ENCODE measurements at places on chromosomes 3 and 15.

GRCh38 chr15:34501131-34501530, 63.5 kb upstream of the GOLGA8A start:
- no peak for DNase-seq

- no peak for DNase-seq
These were observed 31.6 kb downstream of the ZNF654 start for GRCh38 chr3:88090681-88091080.

DNA sequence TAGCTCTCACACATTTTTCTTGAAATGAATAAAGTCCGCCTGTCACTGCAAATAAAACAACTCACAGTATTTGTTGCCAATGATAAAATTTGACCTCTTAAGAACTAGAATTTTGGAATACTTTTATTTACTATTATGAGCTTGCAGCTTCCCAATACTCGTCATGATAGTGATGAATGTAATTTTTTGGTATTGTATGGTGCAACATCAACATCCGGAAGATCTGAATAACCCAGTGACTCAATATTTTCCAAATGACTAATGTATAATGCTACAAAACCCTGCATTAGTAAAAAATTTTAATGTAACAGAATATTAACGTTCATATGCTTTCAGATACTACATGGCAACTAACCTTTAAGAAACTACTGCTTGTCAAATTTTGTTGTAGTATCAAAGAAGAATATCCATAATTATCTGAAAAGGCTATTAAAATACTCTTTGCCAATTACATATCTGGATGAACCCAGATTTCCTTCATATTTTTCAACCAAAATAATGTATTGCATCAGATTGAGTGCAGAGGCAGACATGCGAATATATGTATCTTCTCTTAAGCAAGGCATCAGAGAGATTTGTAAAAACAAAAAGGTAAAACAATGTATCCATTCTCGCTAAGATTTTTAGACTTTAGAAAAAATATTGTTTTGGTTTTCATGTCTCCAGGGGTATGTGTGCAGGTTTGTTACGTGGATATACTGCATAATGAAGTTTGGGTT, 95.3 kb downstream of the IGF2BP2 start:
- DNase-seq = no peak

DNA sequence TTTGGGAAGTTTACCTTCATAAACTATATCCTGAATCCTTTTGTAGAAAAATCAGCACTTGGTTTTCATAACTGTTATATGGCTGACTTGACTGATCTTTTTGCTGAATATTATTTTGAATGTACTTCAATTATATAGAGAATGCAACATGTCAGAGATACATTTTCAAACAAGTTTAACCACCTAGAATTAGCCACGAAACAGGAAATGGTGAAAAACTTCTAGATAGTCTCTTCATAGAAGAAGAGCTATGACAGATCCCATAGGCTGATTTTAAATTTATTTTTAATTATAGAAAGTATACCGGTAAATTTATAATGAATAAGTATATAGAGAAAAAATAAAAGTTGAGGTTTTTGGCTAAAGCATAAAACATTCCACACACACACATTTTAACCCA, 436.8 kb upstream of the DPPA4 start:
- DNase-seq = no peak

DNA sequence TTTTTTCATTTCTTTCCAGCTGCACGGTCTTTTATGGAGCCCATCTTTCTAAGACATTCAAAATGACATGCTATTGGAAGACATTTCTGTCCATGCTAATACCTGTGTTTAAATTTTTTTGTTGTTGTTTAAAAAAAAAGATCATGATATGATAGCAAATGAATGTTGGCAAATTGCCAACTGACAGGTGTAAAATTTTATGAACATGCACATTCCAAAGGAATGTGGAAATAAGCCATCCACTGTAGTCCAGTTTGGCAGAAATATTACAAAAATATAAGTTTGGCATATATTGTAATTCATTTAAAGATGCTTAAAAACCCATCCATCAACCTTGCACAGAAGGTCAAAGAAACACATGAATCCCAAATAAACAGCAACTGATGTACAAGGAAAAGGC, 75.6 kb upstream of the WNT5A start:
- DNase-seq = no peak

DNA sequence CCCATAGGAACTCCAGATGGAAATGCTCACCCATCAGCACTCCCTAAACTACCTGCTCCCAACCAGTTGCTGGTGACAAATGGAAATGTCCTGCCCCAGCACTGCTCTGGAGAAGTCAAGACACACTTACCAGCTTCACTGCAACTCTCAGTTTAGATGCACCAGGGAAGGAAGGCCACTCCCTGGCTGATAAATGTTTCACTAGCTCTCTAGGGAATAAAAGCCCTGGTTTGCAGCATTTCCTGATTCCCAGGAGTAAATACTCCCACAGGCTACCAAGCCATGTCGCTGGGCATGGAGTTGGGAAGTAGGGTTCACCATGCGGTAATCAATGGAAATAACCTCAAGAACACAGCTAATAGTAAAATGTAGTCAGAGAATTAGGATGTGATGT, 112.0 kb upstream of the NEO1 start:
- DNase-seq = no peak

DNA sequence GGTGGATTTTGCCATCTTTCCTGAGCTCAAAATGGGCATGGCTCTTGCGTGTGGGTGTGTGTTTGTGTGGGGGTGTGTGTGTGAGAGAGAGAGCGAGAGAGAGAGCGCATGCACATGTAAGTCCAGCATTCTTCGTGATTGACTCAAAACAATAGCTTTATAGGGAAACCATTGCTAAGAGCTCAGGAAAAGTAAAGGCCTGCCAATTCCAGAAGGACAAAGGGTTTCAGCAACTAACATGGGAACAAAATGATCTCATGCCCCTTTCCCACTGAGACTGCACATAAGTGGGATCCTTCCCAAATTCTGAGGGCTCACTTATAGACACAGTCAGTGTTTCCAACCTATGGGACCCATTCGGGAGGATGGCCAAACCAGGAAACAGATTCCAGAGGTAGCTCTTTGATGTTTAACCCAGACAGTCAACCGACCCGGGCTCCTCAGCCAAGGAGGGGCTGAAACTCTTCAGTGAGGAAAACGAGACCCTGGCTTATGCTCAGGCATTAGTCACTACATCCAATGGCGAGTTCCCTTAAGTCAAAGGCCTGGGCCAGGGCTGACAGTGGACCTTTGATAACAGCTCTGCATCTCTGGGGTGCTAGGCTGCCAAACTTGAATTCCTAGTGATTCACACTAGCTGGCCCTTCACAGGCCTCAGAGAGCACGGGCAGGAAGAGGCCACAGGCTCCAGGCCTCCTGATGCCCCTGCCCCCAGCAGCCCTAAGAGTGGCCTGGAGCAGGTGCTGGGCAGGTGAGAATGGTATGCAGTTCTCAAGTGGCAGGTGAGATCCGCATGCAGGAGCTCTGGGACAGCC, 305.0 kb upstream of the C2CD4B start:
- DNase-seq = no peak

DNA sequence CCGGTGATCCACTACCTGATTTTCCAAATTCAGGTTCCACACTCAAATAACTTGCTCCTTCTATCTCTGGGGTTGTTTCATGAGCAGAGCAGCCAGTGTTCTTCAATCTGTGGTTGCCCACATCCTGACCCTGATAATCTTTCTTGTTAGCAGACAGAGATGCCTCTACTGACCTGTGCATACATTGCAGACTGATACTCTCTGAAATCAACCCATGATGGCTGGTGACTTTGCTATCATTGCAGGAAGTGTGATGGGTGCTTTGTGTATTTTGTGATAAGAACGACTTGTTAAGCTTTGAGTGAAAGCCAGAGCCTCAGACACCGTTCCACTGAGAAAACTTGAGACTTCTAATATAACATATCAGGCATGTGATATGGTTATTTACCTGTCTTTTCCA, 39.9 kb downstream of the GATM start:
- DNase-seq = no peak

- no peak for DNase-seq
These were observed 26.3 kb downstream of the NR1I2 start for GRCh38 chr3:119808244-119808643.

- DNase-seq = no peak
These were observed 46.2 kb upstream of the FOXP1 start for GRCh38 chr3:71629711-71630110.

GRCh38 chr3:66490214-66490613, 10.6 kb downstream of the LRIG1 start:
- DNase-seq = no peak

GRCh38 chr3:9022305-9023225, 59.3 kb upstream of the RAD18 start:
- no peak for DNase-seq

GRCh38 chr3:41102053-41102556, 97.2 kb upstream of the CTNNB1 start:
- DNase-seq = no peak

GRCh38 chr15:65818927-65819562, 27.0 kb upstream of the DENND4A start:
- peak; percentile 27 for DNase-seq

- DNase-seq = no peak
These were observed 7.0 kb upstream of the ZXDC start for GRCh38 chr3:126482503-126483255.

- no peak for DNase-seq
These were observed 53.4 kb downstream of the UBE2E1 start for GRCh38 chr3:23859012-23859743.

DNA sequence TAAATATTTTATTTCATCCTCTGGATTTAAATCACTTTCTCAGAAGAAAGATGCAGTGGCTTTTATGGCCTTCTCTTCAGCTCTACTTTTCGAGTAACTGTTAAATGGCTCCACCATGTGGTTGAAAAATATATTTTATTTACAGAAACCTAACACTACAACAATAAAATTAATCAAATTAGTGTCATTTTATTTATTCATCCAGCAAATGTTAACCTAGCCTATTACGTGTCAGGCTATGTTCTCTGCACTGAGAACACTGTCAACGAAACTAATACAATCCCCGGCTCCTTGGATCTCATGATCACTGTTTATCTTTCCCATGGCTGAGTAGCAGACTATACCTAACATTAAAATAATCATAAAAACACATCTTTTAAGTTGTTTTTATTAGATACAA, 148.0 kb upstream of the OSTN start:
- DNase-seq = no peak

DNA sequence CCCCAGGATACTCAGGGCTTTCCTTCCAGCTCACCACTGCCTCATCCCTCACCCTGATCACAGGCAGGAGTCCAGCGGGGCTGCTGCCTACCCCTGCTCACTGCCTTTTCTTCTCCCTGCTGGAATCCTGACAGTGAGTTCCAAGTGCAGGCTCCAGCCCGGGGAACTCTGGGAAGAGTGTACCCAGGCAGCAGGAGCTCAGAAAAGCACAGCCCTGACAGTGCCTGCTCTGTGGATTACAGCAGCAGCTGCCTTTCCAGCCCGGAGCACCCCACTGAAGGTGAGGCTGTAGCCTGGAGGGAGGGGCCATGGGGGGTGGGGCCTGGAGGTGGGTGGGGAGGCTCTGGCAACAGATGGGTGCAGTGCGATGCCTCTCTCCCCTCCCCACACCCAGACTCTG, 6.1 kb upstream of the JMJD7 start:
- no peak for DNase-seq

DNA sequence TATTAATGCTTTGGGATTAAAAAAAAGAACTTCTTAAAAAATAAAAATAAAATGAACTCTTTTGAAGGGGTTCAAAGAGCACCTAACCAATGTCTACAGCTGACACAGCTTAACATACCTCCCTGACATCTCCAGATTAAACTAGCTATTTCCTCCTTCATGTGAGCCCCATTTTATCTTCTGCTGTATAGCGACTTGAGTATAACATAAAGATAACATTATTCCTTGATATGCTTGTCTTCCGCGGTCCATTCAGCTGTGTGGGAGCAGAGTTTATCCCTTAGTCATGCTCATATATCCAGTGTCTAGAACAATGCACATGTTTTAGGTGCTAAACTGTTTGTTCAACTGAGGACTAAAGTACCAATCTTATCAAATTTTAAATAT, 7.8 kb upstream of the CHRM5 start:
- DNase-seq = no peak

GRCh38 chr3:137514853-137515252, 249.3 kb upstream of the SOX14 start:
- no peak for DNase-seq

DNA sequence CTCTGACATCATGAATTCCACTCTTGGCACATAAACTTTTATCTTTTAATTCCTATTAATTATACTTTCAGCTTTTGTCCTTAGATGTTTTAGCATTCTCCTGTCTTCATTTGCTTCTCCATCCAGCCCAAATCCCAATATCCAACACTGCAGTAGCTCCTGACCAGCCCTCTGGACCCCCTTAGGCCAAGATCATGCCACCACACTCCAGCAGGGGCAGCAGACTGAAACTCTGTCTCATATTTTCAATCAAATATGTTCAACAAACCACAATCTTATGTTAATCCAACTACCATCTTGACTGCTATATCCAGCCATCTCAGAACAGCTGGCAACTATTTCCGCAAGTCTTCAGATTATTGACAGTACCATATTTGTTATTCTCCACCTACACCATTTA, 315.8 kb upstream of the ROBO2 start:
- DNase-seq = no peak

- no peak for DNase-seq
These were observed 117.3 kb upstream of the FLNB start for GRCh38 chr3:57890874-57891273.

- DNase-seq = no peak
These were observed 373.8 kb downstream of the MAGI1 start for GRCh38 chr3:65664931-65665330.

DNA sequence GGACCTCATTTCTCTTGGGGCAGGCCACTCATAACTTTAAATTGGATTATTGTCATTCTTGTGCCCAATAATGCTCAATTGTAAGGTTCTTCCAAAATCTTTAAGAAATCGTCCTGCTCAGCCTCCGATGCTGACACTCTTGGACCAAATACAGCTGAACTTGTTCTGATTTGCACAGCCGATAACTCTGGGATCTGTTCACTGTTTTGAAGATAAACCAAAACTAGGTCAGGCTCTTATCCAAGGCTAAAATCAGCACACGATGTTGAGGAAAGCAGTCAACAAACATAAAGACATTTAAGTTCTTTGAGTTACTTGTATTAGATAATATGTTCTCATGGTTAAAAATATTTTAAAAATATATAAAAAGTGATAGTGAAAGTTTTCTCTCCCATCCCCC, 52.0 kb upstream of the NEO1 start:
- DNase-seq = no peak

DNA sequence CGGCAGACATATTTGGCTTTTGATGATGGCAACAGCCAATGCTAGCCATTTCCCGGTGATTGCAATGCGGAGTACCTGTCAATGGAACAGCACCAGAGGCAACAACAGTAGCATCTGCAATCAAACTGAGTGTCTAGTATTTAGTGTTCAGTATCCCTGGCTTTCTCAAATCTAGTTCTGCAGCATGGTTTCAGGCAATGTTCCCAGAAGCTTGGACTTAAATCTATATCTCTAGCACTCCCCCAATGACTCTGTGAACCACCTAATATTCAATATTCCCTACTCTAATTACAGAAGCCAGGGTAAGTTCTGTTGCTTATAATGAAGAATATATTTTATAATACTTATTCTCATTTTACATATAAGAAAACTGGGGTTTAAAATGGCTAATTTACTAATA, 48.2 kb downstream of the TBL1XR1 start:
- DNase-seq = no peak

GRCh38 chr3:56844536-56844935, 42.8 kb upstream of the ARHGEF3 start:
- no peak for DNase-seq
